ENCODE measurements at places on chromosomes 7 and 10.

GRCh38 chr7:107232568-107233090 is 63.8 kb downstream of the HBP1 start:
- DNase-seq = no peak

GRCh38 chr10:92690211-92690914 is 608 bp downstream of the HHEX start:
- DNase-seq = peak; percentile 73

GRCh38 chr10:129914960-129915359 is 49.1 kb downstream of the EBF3 start:
- DNase-seq = no peak

DNA sequence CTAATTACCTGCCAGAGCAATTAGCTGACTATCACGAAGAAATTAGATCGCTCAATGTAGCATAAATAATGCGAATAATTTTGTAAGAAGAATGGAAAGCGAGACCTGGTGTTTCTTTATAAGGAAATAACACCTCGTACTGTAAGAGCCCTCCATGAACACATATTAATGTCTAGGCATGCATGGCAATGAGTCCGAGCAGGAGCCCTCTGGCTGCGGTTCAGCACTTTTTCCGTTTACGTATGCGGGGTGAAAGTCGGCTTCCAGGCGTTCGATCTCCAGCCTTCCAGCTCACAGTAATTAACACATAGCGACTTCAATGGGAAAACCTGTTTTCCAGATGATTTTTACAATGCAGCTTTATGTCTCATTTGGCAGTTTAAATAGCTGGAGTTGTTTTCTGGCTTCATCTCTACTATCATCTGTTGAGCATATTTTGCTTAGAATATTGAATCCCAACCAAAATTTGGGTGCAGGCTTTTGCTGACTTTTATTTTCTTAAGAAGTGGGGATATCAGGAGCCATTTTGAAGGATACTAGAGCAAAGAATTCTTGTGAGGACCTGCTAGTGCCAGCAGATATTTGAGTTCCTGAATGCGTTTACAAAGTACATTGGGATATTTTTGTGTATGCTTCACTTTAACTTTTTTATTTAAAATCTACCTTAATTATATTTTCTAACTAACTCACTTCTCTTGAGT is 7.2 kb upstream of the SP8 start:
- no peak for DNase-seq

GRCh38 chr10:37685741-37686683 is 171.4 kb downstream of the ZNF248 start:
- DNase-seq = no peak

DNA sequence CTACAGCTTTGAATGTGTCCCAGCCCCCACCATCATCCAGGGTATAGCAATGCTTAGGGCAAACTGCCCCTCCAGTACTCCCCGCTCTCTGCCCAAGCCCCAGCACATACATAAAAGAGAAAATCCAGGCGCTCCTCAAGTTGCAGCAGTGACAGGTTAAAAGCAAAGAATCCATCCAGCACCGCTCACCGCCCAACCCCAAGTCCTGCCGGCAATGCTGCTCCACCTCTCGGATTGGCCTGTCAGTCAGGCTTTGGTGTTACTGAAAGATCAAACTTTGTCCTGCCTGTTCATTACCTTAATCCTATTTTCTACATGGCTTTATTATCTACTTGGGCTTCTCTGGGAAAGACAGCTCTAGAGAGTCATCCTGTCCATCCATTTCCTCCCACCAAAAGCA is 31.9 kb downstream of the DPCD start:
- DNase-seq = no peak

DNA sequence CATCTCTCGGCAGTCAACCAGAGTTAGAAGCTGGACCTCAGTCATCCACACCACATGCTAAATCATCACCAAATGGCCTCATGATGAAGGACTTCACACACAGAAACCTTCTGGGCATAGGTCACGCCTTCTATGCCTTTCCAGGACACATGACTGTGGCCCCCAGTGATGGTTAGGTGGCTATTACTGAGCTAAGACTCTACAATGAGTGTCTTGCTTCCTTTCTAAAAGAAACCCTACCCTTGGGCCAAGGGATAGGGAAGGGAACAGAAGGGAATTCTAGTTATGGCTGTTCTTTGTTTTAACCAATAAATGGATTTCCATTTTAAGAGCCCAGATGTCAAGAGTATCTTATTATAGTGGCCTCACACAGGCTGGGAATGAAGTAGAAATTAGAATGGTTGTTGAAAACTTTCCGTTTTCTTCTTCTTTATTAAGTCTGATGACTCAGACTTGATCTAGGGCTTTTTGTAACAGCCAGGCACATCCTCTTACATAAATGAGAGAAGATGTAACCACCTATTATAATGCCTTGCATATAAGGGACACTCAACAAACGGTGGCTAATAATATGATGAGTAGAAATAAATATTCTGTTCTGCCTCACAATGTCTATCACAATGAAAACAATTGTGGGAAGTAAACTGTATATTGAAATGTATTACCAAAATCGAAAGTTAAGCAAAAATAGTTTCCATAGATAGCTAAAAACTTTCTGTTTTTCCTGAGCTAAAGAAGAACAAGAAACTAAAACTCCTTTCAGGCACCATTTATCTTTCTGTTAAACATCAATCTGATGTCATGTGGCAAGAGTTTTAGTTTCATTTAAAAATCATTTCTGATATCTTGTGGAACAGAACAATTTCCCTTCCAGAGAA is 62.5 kb upstream of the TOMM7 start:
- DNase-seq = peak; percentile 59

DNA sequence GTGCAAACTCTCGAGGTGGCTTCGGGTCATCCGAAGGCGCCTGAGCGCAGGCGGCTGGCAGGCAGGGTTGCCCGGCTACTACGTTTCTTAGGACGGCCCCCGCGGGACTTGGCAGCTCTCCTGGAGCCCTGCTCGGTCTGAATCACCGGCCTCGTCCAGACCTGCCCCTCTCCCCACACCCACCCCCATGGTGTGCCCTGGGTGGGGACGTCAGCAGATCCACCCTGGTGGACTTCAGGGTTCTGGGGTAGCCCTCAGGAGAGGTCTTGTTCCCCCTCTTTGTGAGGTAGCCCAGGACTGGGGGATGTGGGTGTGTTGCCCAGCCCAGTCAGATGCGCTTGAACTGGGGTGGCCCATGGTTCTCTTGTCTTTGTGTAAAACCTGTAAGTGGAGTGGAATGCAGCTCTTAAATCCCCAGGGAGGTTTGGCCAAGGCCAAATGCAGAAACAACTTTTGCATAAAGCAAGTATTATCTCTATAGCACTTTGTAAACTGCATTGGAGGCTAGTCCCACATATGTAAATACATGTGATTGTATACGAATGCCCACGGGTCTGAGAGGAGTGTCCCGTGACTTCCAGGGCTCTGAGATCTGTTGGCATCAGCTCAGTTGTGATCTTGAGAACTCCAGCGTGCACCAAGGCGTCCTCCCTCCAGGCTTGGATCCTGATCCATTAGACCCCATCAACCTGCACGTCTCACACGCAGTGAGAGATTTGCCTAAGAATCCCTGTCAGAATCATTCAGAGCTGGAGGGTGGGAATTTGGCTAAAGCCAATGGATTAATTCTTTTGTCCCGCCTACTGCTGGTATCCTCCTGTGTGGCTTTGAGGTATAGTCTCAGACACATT is 1.8 kb downstream of the PFKFB3 start:
- DNase-seq = no peak

DNA sequence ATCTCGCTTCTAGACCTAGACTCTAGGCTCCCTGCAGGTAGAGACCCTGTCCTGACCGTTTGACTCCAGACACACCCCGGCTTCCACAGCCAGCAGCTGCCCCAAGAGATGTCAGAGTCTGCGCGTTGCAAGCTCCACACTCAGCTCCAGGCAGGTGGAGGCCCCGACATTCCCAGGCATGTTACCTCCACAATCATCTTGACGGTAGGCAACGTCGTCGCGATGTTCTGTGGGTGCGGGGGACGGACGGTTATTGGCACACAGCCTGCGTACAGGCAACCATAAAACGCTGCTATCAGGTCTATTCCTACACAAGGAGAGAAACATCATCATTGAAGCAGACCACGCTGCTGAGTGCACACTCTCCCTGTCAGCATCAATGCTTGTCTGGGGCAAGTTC is 213.2 kb downstream of the ZMYND11 start:
- DNase-seq = no peak

DNA sequence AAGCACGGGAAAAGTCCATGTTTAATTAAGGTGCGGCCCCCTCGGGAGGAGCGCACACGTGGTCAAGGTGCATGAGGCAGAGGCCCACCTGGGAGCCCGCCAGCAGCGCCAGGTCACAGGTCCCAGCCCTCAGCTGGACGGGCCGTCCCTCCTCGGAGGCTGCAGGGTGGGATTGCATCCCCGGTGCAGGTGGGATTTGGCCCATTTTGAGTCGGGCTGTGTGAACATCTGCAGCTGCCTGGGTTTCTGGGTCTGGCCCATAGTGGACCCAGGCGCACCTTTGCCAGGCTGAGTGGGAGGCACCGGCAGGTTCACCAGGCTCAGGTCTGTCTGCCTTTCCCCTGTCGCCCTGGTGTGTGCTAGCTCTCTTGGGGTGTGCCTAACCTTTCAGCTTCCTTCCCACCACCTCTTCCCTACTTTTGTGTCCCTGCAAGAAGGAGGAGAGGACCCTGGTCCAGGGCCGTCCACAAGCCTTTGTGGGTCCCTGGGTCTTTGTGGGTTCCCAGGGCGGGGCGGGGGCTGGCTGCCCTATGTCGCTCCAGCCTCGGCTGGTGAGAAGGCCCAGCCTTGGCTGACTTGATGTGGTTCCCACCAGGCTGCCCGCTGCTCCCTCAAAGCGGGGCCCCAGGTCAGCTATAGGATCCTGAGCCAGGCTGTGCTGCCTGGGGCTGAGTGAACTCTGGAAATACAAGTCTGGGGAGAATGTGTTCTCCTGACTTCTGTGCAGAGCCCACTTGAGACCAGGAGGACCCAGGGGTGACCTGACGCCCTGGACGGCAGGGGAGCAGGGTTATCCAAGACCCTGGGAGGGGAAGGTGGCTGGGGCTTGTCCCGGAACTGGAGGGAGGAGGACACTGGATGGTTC is 186.7 kb upstream of the SHH start:
- no peak for DNase-seq

GRCh38 chr7:38801786-38802185 is 107.2 kb downstream of the VPS41 start:
- DNase-seq = no peak

- DNase-seq = no peak
These were observed 7.9 kb downstream of the NXPH1 start for GRCh38 chr7:8441106-8441965.

- no peak for DNase-seq
These were observed 122.5 kb upstream of the PITRM1 start for GRCh38 chr10:3294919-3295581.

GRCh38 chr7:27202018-27202861 is 2.3 kb upstream of the HOXA13 start:
- DNase-seq = no peak

DNA sequence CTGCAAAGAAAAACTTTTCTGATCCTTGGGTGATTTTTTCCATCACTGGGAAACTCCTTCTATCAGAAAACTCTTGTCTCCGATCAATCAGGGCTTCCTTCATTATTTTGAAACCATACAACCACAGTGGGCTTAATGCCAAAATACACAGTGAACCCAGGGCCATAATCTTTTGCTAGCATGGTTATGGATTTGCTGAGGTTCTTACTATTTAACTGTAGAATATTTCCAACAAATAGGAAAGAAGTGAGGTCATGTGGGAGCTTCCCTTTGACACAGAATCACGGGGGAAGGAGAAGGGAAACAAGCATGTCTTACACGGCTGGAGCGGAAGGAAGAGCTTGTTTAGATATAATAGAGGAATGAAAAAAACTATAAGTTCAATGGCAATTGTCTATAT is 1241.7 kb downstream of the REEP3 start:
- DNase-seq = no peak

DNA sequence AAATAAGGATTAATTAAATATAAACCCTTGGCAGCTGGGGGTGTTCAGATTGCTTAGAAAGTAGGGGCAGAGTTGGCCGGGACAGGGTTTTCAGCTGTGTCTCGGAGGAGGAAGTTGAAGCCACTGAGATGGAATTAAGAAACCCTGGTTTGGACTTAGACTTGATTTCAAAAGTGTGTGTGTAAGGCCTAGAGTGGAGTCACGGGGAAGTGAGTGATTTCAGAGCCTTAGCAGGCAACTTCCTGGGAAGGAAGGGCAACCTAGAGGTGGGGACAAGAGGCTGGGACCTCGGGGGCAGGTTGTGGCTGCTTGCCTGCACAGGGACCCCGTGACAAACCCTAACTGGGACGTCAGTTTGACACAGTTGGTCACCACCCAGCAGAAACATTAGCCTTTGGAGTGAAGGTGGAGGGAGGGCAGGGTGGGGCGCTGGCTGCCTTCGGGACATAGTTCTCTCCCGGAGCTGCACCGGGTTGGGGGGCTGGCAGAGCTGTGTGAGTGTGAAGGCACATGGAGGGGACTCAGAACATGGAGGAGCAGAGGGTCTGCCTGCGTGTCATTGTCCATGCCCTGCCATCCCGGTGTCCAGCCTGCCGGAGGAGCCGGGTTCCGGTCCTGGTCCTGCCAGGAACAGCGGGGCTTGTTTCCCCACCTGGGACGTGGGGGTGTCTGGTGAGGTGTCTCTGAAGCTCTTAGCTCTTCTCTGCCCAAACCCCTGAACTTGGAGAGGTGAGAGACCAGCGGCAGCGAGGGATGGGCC is 1.8 kb downstream of the BRI3 start:
- peak; percentile 6 for DNase-seq

DNA sequence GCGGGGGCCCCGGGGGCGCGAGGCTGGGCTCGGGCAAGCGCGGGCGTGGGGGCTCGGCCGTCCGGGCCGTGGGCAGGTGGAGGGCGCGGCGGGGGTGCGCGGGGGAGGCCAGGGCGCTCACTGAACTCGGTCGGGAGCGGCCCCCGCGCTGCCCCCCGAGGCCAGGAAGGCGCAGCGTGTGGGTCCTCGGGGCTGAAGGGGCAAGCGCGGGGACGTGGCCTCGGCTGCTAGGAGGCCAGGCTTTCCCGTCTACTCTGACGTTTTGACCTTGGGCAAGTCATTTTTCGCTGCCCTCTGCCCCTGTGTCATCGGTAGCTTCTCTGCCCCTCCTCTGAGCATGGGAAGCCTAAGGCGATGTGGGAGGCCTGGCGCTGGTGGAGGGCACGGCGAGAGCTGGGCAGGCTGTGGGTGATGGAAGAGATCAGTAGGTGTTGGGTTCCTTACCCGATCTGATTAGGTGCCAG is 441 bp downstream of the FBH1 start:
- peak; percentile 37 for DNase-seq

GRCh38 chr7:91609525-91609924 is 271.0 kb downstream of the MTERF1 start:
- DNase-seq = no peak

Measured in activated CD4-positive, alpha-beta T cell treated with anti-CD3 and anti-CD28 coated beads, Interleukin-10, Interleukin-2, amounts not matched to agents 100 ng/mL and 50 ng/mL, durations not matched to agents 16 hours and 8 hours (primary cell).